ENCODE measurements at places on chromosomes 3 and 15. TPM values are rescaled to one million over a fixed set of nuclear protein-coding genes. Genes with fewer than 3 reads are reported as not detected.

- H3K27ac ChIP-seq = no peak overlapping the region
- peaks cover 19% of the 10 kb centered on the region for H3K27me3 ChIP-seq
- H3K4me3 ChIP-seq = no peak overlapping the region
- H3K4me1 ChIP-seq = peaks cover 8% of the 10 kb centered on the region
These were observed 84.2 kb upstream of the ABHD2 start for GRCh38 chr15:89003865-89004725.

DNA sequence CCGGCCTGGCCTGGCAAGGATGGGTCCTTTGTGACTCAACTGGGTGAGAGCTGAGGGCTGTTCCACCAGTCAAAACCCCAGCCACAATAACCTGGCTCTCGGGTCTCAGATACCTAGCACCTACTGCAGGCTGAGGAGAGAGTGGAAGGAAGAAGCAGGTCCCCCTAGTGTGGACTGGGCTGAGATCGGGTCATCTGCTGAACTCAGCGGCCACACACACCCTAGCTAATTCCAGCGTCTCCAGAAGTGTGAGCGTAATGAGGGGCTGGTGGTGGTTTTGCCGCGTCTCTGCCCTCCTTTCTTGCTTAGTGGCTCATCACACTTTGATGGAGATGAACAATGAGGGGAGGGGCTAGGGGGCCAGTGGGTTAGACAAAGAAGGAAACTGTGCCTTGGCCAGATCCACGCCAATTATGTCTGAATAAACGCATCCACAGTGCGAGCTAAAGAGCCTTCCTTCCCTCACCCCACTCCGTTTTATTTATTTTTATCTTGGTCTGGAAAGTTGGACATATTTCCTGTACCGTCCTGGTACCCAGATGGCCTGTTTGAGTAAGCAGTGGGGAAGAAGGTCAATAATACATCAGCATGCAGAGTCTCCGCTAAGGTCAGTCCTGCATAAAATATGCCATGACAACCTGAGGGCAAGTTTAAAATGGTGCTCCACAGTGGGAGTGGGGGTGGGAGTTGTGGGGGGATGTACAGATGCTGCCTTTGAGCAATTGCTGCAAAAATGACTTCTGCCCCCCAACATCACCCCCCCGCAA is 370.0 kb downstream of the WDR72 start:
- no peaks in the 10 kb centered on the region for H3K36me3 ChIP-seq
- no peak overlapping the region for H3K4me3 ChIP-seq
- H3K27me3 ChIP-seq = no peaks in the 10 kb centered on the region
- no peak for DNase-seq

GRCh38 chr3:194257916-194258668 is 93.0 kb downstream of the CPN2 start:
- peaks cover 2% of the 10 kb centered on the region for H3K4me1 ChIP-seq
- no peaks in the 10 kb centered on the region for H3K36me3 ChIP-seq
- peaks cover 38% of the 10 kb centered on the region for H3K27me3 ChIP-seq
- H3K4me3 ChIP-seq = no peak overlapping the region
- DNase-seq = no peak
- no peak overlapping the region for H3K27ac ChIP-seq

GRCh38 chr3:59968513-59969045 is 918.8 kb upstream of the CFAP20DC start:
- no peak for DNase-seq
- no peaks in the 10 kb centered on the region for H3K36me3 ChIP-seq
- H3K4me3 ChIP-seq = no peak overlapping the region

- peaks cover 7% of the 10 kb centered on the region for H3K4me1 ChIP-seq
- no peak overlapping the region for H3K27ac ChIP-seq
- peaks cover 6% of the 10 kb centered on the region for H3K27me3 ChIP-seq
- no peak for DNase-seq
- no peaks in the 10 kb centered on the region for H3K36me3 ChIP-seq
These were observed 283.8 kb downstream of the C3orf38 start for GRCh38 chr3:88433568-88433967.

- peaks cover 3% of the 10 kb centered on the region for H3K4me1 ChIP-seq
- no peak overlapping the region for H3K27ac ChIP-seq
- no peaks in the 10 kb centered on the region for H3K27me3 ChIP-seq
- no peak for DNase-seq
- H3K4me3 ChIP-seq = no peak overlapping the region
These were observed 1239.7 kb upstream of the ALCAM start for GRCh38 chr3:104126864-104127553.

DNA sequence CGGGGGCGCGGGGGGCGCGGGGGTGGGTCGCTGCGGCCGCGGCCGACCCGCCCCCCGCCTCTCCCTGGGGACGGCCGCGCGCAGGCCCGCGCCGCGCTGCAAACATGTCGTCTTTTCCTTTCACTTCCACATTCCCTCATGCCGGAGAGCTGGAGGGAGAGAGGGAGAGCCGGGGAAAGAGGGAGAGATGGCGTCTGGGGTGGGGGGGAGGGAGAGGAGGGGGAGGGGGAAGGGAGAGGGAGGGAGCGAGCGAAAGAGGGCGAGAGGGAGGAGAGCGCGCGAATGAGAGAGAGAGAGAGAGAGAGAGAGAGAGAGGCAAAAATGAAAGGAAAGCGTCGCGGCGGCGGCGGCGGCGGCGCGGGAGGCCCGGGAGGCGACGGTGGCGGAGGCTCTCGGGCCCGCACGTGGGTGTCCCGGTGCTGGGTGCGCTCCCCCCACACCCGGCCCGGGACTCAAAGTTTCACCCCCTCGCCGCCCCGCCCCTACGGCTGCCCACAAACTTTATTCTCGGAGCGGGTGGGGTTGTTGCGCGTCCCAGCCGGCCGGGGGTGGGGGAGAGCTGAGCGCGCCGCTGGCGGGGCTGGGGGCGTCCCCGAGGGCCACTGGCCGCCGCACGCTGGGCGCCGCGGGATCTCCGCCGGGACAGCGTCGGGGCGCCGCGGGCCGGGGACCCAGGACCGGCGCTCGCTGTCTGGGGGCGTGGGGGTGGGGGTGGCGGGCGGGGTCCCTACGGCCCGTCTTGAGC is 731 bp downstream of the ZNF710 start:
- H3K4me1 ChIP-seq = peaks cover 34% of the 10 kb centered on the region
- no peaks in the 10 kb centered on the region for H3K27me3 ChIP-seq
- no peaks in the 10 kb centered on the region for H3K36me3 ChIP-seq
- peak overlapping the region; percentile 64 for H3K27ac ChIP-seq

GRCh38 chr3:49411535-49411967 is 225 bp downstream of the RHOA start:
- H3K27me3 ChIP-seq = no peaks in the 10 kb centered on the region
- DNase-seq = peak; percentile 85
- peaks cover 54% of the 10 kb centered on the region for H3K4me1 ChIP-seq
- peak overlapping the region; percentile 90 for H3K4me3 ChIP-seq
- H3K27ac ChIP-seq = peak overlapping the region; percentile 94

- peaks cover 32% of the 10 kb centered on the region for H3K4me1 ChIP-seq
- peak within 1 kb of the TSS; percentile 50 for H3K4me3 ChIP-seq
- H3K27me3 ChIP-seq = no peaks in the 10 kb centered on the region
- no peaks in the 10 kb centered on the region for H3K36me3 ChIP-seq
These were observed at the start of gene SAMMSON for GRCh38 chr3:69999140-70000027. Gene SAMMSON, plus strand, starts transcription at chr3:69999733.

DNA sequence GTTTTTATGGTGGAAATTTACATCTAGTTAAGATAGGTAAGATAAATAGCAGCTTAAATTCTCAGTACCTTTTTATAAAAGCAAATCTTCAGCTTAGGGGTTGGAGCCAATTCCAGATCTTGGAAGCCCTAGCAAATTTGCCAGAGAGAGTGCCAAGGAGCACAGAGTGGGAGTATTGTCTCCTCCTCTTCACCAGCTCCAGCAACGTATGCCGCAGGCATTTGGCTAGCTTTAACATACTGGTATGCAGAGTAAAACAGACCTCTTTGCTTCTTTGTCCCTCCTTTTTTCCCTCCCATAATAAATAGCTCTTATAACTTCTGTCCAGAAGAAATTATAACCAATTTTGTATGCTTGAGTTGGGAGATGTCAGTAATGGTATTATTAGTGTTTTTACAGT is 140.4 kb downstream of the DIPK2A start:
- no peak overlapping the region for H3K4me3 ChIP-seq
- H3K4me1 ChIP-seq = peaks cover 8% of the 10 kb centered on the region
- H3K27me3 ChIP-seq = no peaks in the 10 kb centered on the region
- DNase-seq = no peak
- H3K36me3 ChIP-seq = no peaks in the 10 kb centered on the region

- H3K27me3 ChIP-seq = peaks cover 33% of the 10 kb centered on the region
- H3K27ac ChIP-seq = no peak overlapping the region
- no peaks in the 10 kb centered on the region for H3K36me3 ChIP-seq
- DNase-seq = no peak
These were observed 42.4 kb upstream of the DAZL start for GRCh38 chr3:16647668-16648067.

DNA sequence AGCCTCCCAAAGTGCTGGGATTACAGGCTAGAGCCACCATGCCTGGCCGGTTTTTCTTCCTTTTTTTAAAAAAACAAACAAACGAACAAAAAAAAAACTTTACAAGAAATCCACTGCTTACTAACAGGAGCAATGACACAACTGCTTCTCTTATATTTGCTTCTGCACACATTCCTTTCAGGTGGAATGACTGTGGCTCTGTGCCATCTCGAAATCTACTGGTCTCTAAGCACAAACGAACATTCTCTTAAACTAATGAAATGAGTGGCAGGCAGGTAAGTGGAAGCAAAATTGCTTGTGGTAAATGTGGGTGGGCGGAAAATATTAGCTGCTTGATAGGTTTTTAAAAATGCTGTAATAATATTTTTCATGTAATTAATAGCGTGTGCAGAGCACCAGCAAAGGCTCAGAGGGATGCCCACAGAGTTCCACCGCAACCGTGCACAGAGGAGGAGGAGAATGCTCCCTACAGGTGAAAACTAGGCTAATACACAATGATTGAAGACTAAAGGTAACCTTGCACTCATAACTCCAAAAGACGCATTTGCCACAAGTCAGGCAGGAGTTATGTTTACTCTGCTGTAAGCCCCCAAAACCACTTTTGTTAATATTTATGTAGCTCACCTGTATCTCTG is 77.4 kb downstream of the LSAMP start:
- H3K27ac ChIP-seq = no peak overlapping the region
- no peaks in the 10 kb centered on the region for H3K36me3 ChIP-seq
- no peak for DNase-seq

DNA sequence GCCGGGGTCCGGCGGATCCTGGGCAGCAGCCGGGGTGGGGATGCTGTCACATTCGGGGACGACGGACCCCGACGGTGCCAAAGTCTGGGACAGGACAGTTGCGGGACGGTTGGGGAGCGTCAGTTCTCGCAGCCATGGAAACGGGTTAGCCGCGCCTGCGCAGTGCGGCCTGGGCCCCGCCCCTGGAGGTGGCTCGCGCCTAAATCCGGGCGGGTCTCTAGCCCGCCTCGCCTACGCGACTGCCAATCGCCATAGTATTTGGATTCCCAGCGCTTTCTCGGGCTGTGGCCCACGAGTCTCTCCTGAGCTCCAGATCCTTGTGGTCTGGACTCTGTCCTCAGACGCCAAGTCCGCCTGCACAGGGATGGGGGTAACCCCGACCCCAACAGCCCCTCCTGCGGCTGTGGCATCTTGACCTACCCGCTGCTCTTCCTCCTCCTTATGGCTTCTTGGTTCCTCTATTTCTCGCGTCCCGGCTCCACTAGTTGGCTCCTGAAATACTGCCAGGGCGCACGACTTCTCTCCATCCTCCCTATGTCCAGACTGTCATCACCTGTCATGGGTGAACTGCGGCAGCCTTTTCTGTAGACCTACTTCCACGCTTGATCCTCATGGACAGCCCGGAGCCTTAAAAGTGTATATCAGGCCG is at the start of gene ZMYND10:
Gene ZMYND10 (minus strand): TSS at position 147 of the 649 bp plus-strand sequence. CDS start 153 bp downstream, outside the sequence.
- peak; percentile 90 for DNase-seq
- H3K4me3 ChIP-seq = peak within 1 kb of the TSS; percentile 64
- H3K4me1 ChIP-seq = peaks cover 19% of the 10 kb centered on the region
- no peak within 1 kb of the TSS for H3K27ac ChIP-seq

DNA sequence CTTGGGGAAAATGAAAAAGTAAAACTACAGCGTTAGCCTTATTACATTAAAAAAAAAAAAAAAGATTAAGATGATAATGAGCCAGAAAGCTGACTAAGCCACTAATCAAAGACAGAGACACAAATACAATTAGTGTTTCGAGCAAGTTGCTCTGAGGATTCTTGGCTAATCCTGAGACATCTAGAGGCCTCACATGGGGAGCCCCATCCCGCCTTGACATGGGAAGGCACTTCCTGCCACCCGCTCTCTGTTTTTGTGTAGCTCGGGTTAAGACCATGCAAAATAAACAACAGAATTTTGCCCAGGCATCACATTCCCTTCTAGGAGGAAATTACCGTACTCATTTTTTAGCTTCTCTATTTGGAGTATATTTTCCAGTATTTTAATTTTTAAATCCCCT is 15.3 kb downstream of the HESX1 start:
- peaks cover 13% of the 10 kb centered on the region for H3K27me3 ChIP-seq
- H3K36me3 ChIP-seq = no peaks in the 10 kb centered on the region
- H3K4me1 ChIP-seq = peaks cover 4% of the 10 kb centered on the region
- H3K27ac ChIP-seq = no peak overlapping the region
- H3K4me3 ChIP-seq = no peak overlapping the region

- DNase-seq = no peak
- no peak overlapping the region for H3K27ac ChIP-seq
- H3K36me3 ChIP-seq = peaks cover 3% of the 10 kb centered on the region
- no peaks in the 10 kb centered on the region for H3K27me3 ChIP-seq
- H3K4me1 ChIP-seq = peaks cover 14% of the 10 kb centered on the region
These were observed 13.1 kb upstream of the NAALADL2 start for GRCh38 chr3:174846055-174846454.

DNA sequence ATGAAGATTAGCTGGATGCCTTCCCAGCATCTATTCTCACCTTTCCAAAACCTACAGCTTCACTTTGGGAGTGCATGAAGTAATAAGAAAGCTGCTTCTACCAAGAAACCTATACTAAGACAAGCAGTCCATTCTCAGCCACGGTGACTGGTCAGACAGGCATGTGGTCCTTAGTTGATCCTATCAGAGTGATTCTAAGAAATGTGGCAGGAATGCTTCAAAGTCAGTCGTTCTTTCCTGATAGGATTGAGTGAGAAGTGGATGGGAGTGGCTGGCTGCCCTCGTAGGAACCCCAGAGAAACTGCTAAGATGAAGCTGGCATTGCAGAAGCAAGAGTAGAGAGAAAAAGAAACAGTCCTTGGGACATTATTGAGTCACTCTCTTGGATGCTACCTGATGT is 16.6 kb downstream of the FOXB1 start:
- H3K27me3 ChIP-seq = peaks cover 15% of the 10 kb centered on the region
- DNase-seq = no peak
- H3K4me3 ChIP-seq = no peak overlapping the region

GRCh38 chr15:39252134-39252470 is 328.8 kb upstream of the THBS1 start:
- H3K4me1 ChIP-seq = peaks cover 10% of the 10 kb centered on the region
- H3K27me3 ChIP-seq = no peaks in the 10 kb centered on the region

- H3K36me3 ChIP-seq = peaks cover 41% of the 10 kb centered on the region
- peak overlapping the region; percentile 43 for H3K27ac ChIP-seq
- H3K4me3 ChIP-seq = no peak overlapping the region
These were observed 15.5 kb upstream of the SCAANT1 start for GRCh38 chr3:63927422-63928280.

GRCh38 chr3:115141033-115141757 is 5.9 kb downstream of the ZBTB20 start:
- peaks cover 4% of the 10 kb centered on the region for H3K36me3 ChIP-seq
- H3K4me1 ChIP-seq = peaks cover 7% of the 10 kb centered on the region
- H3K27ac ChIP-seq = no peak overlapping the region
- no peak overlapping the region for H3K4me3 ChIP-seq
- DNase-seq = no peak

Gene NPAP1
- not detected for total RNA-seq

Gene MUC20
- total RNA-seq = 6.2 TPM

Gene VWA5B2
- total RNA-seq = not detected

Gene SAMD7
- total RNA-seq = not detected

Gene MESD
- 25.3 TPM for total RNA-seq

Gene HCLS1
- not detected for total RNA-seq

Gene PPM1L
- 8.8 TPM for total RNA-seq

Gene ZNF501
- total RNA-seq = 4.9 TPM

Gene ITIH3
- 0.78 TPM for total RNA-seq

Gene C15orf39
- total RNA-seq = 20.1 TPM

Gene GOLGA6L9
- 2.8 TPM for total RNA-seq

Gene EPHA3
- 1.6 TPM for total RNA-seq
